ENCODE measurements at places on chromosomes 7 and 10.
A peak's percentile ranks its signal among the peaks of the same experiment; 100 is the strongest.

GRCh38 chr10:37680243-37680683 lies 177.1 kb downstream of the ZNF248 start:
- DNase-seq = no peak

DNA sequence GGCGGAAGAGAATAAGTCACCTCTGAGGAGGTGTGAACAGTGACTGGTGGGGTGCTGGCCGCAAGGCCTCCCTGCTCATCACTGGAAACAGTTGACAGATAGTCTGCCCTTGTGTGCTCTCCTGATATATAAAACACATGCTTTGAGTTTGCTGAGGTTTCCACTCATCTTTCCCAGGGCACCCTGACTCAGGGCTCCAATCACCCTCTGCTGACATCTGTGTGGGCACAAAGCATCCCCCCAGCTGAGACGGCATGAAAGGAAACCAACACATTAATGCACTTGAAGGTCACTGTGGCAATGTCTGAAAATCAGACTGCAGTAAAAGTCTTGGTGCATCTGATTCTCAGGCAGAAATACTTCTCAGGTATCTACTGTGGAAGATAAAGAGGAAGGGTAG lies 49.8 kb downstream of the EPDR1 start:
- DNase-seq = no peak

- peak; percentile 29 for DNase-seq
These were observed 36.3 kb downstream of the SUFU start for GRCh38 chr10:102540023-102540422.

DNA sequence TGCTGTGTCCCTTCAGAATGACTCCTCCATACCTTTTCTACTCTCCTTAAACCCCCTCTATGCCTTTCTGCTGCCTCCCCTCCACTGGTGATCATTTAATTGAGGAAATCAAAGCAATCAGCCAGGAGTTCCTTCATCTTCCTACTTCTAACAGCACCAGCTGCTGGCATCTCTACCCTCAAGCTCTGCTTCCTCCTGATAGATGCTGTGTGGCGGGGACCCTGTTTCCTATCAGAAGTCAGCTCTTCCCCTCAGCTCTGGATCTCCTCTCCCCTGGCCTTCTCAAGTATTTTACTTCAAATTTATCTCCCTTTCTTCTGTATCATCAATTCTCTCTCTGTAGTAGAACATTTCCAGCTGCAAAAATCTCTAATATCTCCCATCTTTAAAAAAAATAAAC lies 183.7 kb downstream of the ELMO1 start:
- DNase-seq = no peak

- no peak for DNase-seq
These were observed 228.5 kb downstream of the TCERG1L start for GRCh38 chr10:131082991-131083481.

DNA sequence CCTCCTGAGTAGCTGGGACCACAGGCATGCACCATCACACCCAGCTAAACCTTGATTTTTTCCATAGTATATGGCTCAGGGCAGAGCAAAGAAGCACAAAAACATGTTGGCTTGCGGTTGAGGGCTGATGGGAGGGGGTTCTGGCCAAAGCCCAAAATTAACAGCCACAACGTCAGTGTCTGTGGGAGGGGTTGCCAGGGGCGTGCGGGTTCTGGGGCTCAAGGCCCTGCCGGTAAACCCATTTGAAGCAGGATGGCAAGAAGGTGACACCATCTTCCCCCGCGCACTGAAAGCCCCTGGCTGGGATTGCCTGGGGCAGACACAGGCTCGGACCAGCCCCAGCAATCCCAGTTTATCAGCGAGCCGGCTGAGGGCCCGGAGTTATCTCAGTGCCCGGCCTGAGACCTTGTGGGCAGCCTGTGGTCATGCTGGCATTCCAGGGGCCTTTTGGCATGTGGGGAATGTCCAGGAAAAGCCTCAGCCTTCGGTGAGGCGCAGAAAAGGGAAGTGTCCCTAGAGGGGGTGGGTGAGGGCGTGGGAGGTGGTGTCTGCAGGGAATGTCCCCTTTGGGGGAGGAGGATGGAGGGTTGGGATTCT lies 167.7 kb upstream of the TNRC18 start:
- DNase-seq = peak; percentile 91

GRCh38 chr7:17131983-17132655 lies 166.3 kb upstream of the AHR start:
- no peak for DNase-seq

- no peak for DNase-seq
These were observed 303.7 kb downstream of the WDR11 start for GRCh38 chr10:121154846-121155245.

- DNase-seq = no peak
These were observed 2.1 kb upstream of the ADAM8 start for GRCh38 chr10:133278577-133279265.

All from GM03348 (cell line).